ENCODE measurements at places on chromosomes 11 and 22.

DNA sequence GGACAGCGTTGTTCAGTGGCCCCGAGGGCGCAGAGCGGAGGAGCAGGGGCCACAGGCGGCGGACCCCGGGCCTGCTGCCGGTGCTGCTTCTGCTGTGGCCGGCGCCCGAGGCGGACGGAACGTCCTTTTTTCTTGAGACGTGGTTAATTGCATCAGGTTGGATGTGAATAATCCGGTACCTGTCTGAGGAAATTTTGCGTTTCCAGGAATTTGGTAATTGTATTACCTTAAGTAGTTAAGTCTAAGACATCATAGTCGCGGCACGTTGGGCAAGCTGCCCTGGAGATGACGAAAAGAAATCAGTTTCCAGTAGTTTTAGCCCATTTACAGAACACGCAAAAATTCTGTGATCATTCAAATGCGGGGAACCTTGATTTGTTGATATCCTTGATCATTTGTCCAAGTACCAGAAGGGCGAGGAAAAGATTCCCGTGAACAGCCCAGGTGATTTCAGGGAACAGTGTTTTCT lies 789 bp downstream of the SPECC1L start:
- DNase-seq: no peak

GRCh38 chr22:32073823-32074380 lies 30.8 kb downstream of the SLC5A1 start:
- DNase-seq: no peak

DNA sequence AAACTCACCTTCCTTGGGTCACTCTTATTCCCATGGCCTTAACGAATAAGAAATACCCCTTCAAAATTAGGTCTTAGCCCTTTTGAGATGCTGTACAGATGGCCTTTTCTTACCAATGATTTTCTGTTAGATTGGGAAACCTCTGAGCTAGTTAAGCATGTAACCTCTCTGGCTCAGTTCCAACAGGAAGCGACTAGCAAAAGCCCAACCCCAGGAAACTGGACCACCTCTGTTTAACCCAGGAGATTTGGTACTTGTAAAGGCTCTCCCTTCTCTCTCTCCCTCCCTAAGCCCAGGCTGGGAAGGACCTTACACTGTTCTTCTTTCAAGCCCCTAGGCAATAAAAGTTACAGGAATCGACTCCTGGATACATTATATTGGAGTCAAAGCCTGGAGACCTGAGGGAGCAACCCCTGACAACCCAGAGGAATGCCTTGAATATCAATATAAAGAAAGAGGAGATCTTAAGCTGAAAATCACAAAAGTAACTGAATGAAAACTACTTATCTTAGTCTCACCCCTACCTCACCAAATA lies 11.7 kb downstream of the APIP start:
- DNase-seq: no peak

- DNase-seq: no peak
Observed at GRCh38 chr22:17164392-17165024, 5.4 kb upstream of the HDHD5 start.

GRCh38 chr11:128553662-128554362 lies 33.5 kb downstream of the ETS1 start:
- DNase-seq: peak; percentile 70

DNA sequence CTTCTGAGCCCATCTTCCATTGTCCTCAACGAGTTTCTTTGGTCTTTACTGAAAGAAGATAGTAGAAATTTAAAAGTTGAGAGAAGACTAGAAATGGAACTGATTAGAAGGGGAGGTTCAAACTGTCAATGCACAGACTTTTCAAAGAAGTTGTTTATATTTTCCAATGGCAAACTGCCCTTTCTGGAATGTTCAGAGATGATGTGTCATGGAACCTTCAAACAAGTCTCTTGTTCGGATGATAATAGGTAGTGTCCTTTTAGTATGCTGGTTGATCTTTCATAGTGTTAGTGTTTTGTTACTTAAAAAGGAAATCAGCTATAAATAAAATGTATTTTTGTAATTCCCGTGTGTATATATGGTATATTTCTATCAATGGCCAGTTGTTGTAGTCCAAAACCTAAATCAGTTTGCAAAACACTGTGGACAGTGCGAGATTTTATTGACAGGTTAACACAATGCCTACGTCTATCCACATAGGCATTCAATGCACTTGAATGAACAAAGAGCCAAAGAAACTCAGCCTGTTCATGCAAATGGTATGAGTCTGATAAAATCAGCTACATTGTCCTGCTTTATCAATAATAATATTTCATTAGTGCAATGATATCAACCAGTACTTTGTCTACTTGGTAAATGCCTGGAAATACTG lies 30.9 kb downstream of the C11orf91 start:
- DNase-seq: no peak

DNA sequence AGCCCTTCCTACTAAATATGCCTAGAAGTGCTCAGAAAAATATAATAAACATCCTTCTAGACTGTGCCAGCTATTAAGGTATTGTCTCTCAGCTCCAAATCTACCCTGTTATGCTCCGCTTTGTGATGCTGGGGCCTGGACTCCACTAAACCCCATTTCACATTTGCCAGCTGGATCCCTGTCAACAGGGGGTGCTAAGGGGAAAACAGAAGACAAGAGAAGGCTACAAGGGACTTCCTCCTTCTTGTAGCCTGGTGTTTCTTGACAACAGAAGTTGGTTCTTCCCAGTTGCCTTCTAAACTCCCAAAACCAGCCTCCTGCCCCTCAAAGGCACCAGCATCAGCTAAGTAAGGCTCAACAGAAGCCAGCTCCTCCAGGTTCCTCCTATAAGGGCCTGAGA lies 5.2 kb downstream of the NUMA1 start:
- DNase-seq: peak; percentile 43

DNA sequence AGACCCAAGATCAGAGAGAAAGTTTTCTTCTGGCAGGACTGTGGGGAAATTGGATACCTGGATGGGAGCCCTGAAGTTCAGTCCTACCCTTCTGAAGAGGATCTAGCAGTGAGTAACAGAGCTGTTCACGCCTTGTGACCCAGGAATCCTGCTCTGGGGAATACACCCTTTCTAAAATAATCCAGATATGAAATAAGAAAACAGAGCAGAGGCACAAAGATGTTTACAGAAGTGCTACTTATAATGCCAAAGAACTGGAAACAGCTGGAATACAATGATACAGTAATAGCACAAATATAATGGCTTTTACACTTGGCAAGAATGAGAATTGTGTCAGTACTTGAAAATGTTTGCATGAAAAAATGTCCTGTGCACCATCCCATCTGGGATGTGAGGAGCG lies 304.0 kb upstream of the NARS2 start:
- DNase-seq: no peak

GRCh38 chr11:94832604-94833235 lies 64.6 kb downstream of the AMOTL1 start:
- DNase-seq: no peak

GRCh38 chr11:39806652-39807051 lies 1652.8 kb downstream of the LRRC4C start:
- no peak for DNase-seq

GRCh38 chr11:93732237-93732892 lies 8.9 kb downstream of the TAF1D start:
- no peak for DNase-seq

DNA sequence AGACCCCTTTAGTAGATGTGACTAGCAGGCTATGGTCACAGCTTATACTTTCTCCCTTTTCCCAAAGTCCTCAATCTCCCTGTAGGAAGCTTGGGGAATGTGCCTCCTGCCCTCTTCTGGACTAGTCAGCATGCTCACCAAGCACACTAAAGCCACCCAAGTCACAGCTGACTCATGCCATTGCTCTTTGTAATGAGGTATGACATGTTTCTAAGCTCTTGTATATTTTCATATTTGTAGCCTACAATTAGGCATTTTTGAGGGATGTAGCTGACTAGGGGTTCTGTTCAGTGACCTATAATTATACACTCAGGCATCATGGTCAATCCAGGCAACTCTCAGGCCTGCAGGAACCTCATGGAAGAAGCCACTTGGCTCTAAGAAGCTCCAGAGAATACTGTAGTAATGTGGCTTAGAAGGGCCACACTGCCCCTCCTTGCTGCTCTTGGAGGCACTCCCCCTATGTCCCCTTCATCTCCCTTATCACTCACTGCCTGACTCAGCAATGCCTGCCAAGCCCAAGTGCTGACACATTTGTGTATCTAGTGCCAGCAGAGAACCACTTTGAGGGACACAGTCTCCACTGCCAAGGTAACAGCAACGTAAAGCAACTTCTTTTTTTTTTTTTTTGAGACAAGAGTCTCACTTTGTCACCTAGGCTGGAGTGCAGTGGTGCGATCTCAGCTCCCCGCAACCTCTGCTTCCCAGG lies 86.2 kb downstream of the RPL27A start:
- DNase-seq: no peak

DNA sequence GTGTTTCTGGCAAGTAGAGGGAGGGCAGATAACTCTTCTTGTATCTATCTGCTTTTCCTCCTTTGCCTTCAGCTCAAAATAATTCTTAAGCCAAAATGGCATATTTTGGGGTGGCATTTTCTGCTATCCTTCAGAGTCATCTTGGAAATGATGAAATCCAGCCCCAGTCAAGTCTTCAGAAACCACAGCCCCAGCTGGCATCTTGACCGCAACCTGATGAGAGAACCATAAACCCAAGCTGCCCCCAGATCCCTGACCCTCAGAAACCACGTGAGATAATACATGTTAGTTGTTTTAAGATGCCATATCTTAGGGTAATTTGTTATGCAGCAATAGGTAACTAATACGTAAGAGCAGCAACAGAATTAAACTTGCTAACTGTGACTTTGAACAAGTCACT lies 15.1 kb upstream of the PAMR1 start:
- no peak for DNase-seq

DNA sequence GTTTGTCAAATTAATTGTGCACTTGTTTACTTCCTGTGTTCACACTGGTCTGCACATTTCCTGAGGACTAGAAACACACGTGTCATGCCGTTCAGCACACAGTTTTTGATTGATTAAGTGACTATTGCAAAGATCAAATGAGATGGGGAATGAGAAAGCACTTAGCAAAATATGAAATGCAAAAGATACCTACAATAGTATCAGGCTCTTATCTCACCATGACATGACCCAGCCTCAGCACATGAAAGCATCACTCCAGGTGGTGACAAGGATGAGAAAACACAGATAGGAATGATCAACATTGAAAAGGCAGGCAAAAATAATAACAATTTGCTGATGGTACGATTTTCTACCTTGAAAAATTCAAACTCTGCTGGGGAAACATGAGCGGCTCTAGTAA lies 42.1 kb upstream of the TP53I11 start:
- DNase-seq: no peak

DNA sequence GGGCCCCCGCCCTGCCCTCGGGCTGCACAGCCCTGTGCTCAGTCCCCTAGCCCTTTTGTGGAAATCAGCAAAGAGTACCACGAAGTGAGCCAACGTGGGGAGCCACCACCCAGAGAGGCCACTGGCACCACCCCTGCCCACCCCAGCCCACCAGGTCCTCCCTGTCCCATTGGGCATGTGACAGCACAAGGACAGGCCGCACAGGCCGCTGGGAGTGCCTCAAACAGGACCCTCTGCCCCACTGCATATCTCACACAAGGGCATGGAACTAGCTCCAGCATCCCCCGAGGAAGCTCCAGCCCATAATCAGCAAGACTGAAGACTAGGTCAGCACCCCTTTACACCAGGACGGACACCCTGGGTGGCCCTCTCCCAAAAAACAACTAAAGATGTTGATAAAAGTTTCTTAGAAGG lies 29.7 kb downstream of the GNB1L start:
- no peak for DNase-seq

DNA sequence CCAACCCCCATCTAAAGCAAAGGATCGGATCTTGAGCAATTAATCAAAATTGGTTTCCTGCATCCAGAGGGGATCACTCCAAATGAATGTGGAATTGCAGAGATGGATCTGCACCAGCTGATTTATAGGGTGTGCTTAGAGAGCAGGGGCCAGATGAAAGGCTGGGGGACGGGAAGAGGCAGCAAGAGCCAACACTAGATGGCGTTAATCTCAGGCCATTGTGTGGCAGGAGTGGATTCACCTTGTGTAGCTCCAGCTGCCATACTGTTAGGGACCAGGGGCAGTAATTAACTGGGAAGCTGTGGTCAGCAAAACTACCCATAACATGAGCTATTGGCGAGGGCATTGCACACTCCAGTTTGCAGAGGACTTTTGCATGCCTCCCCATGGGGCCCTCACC lies 35.6 kb downstream of the SERPINH1 start:
- DNase-seq: no peak

DNA sequence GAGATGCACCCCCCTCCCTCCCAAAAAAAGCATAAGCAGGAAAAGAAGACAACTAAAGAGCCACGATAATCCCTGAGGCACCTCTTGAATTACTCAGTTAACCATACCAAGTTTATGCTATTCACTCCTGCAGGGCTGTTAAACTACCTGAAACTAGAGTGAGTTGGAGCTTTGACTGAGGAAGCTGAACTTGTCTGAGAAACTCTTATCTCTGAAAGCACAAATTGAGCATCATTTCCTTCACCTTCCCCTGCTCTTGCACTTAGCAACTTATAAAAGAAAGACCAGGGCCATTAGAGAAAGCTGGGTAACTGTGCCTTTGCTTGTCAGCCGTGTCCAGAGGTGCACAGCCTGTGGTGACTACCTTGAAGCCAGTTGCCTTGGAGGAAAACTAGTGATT lies 745.6 kb downstream of the NELL1 start:
- no peak for DNase-seq

DNA sequence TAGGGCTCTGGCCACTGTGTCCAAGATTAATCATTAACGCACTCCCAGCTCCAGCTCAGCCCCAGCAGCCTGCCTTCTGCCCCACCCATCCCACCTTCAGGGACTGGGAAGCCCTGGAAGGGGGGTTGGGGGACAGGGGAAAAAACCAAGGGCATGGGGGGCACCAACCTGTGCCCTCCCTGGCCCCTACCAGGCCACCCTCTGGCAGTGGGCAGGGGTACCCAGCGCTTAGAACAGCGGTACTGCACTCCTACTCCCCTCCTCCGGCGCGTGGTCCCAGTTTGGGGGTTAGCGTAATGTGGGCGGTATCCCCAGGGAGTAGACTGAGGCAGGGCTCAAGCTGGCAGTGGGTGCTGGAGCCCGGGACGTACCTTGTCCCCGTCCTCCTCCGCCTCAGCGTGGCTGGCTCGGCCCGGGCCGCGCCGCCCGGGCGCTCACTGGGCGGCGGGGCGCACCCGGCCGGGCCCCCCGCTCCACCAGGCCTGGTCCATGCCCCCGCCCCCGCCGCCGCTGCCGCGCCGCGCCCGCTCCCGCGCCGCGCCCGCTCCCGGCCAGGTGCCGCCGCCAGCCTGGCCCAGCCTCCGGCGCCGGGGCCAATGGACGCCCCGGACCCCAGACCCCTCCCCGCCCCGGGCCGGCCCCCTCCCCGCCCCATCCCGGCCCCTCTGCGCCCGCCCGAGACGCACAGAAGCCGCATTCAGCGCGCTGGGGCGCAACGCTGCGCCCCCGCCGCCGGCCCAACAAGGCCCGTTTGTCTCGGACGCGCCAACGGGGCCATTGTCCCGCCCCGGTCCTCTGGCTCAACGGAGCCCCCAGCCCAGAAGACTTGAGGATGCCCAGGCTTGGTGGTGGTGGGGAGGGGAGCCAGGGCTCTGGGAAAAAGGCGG lies at the start of gene GAL3ST1:
Gene GAL3ST1 (minus strand): TSS at position 571 of the 887 bp plus-strand sequence. CDS start 17,273 bp downstream, outside the sequence.
- peak; percentile 89 for DNase-seq

DNA sequence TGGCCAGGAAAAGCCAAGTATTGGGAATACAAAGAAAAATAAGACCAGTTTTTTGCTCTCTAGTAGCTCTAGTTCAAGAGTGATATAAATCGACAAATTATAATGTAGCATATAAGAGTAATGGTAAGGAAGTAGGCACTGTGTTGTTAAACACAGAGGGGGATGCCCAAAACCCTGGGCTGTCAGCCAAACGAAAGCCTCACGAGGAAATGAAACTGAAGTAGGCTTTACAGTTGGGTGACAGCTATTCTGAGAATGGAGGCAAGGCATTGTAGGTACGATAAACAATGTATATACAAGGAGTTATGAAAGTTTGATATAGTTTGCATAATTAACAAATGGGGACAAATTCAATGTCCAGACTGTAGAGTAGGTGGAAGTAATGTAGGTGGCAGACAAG lies 176.4 kb downstream of the FAM181B start:
- peak; percentile 46 for DNase-seq
